ENCODE measurements at places on chromosomes 3 and 15. TPM values are rescaled to one million over a fixed set of nuclear protein-coding genes. Genes with fewer than 3 reads are reported as not detected.

The ARPIN gene
- total RNA-seq, result 14.0 TPM

GRCh38 chr15:57059026-57059660 is 140.7 kb downstream of the TCF12 start:
- H3K4me3 ChIP-seq, result no peak overlapping the region
- no peak overlapping the region for H3K27ac ChIP-seq
- no peak for DNase-seq
- no peaks in the 10 kb centered on the region for H3K27me3 ChIP-seq
- H3K36me3 ChIP-seq, result no peaks in the 10 kb centered on the region

The GABRA5 gene
- total RNA-seq, result not detected

GRCh38 chr15:74179983-74180880 is 6.7 kb downstream of the ISLR start:
- H3K36me3 ChIP-seq, result no peaks in the 10 kb centered on the region
- H3K27ac ChIP-seq, result peak overlapping the region; percentile 83
- no peak overlapping the region for H3K4me3 ChIP-seq
- H3K27me3 ChIP-seq, result no peaks in the 10 kb centered on the region

The CORO2B gene
- 3.9 TPM for total RNA-seq

GRCh38 chr15:88011533-88011932 is 245.0 kb downstream of the NTRK3 start:
- no peaks in the 10 kb centered on the region for H3K36me3 ChIP-seq
- no peaks in the 10 kb centered on the region for H3K4me1 ChIP-seq
- no peaks in the 10 kb centered on the region for H3K27me3 ChIP-seq
- no peak overlapping the region for H3K4me3 ChIP-seq
- H3K27ac ChIP-seq, result no peak overlapping the region

The POPDC2 gene
- total RNA-seq, result 10.6 TPM

Measured in adrenal gland (tissue), 19 donors.